ENCODE measurements at places on chromosomes 1 and 21.

DNA sequence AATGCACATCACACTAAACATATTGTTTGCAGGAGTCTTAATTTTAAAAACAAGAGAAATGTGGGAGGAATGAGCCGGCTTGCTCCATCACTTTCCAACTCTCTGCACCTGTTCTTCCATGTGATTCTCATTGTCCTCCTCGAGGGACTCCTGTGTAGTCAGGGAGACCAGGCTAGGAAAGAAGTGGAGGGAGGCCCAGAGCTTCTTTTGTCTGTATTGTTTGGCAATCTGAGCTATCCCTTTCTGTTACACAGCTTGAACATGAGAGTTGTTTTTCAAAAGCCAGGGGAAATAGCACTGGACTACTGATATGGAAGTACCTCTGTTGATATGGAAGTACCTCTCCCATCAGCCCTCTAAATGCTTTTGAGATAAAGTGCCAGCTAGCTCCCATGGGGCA lies 18.8 kb upstream of the LRRC8D start:
- DNase-seq = no peak

DNA sequence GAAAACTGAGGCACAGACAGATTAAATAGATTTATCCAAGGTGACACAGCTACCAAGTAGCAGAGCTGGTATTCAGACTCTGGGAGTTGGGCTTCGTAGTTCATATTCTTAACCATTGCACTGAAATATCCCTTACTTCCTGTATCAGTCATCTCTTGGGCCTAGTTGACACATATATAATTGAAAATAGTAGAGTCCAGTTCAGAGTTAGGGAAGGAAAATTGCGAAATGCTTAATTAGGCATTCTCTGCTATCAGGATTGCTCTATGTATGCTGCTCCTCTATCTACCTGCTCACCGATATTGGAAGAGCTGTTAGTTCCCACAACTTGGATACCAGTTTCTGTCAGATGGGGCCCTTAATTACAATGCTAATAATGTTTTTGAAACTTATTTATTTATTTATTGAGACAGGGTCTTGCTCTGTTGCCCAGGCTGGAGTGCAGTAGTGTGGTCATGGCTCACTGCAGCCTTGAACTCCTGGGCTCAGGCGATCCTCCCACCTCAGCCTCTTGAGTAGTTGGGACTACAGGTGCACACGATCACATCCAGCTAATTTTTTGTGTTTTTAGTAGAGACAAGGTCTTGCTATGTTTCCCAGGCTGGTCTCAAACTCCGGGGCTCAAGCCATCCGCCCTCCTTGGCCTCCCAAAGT lies 8.2 kb downstream of the RCOR3 start:
- DNase-seq = no peak

DNA sequence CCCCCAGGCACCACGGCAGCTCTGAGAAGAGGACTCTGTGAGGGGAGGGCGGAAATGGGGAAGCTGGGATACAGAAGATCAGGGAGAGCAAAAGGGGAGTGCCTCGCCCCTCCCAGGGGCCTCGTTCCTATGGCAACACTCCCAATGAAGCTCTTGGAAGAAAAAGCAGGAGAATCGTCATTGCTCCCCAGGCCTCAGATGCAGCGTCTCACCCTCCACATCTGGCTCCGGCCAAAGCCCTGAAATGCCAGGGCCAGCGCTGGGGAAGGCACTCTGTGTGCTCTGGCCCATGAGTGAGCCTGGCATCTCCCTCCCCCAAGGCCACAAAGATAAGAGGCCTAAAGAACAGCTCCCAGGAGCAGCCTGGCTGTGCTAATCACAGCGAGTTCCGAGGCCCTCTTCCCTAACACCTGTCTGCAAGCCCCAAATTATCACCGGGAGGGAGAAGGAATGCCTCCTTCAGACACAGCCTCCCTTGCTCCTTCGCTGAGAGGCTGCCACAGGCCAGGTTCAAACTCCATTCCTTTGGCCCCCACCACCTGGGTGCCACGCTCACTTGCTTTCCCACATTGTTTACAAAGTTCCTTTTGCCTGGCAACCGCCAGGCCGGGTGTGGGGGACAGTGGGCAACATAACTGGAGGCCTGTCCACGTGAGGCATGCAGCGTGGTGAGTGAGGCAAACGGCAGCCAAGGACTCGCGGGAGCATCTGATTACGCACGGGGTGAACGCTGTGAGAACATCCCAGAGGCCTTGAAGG lies 27.8 kb downstream of the ECE1 start:
- peak; percentile 20 for DNase-seq

GRCh38 chr1:36481771-36482723 lies 666 bp downstream of the CSF3R start:
- no peak for DNase-seq

GRCh38 chr1:168842916-168843315 lies 113.9 kb upstream of the DPT start:
- DNase-seq = no peak

DNA sequence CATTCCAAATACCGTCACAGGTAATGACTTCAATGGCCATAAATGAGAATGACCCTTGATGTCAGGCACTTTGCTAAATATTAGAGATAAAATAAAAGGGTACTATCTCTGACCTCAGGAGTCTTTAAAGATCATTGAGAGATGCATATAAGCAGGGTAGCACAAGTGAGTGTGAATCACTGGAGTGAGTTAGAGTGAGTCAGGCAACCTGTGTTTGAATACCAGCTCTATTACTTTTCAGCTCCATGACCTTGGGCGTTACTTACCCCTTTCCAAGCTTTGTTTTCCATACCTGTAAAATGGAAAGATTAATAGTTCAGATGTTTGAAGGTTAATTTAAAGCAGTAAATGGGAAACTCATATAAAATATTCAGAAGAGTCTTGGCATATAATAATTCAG lies 1058.0 kb upstream of the ADGRL4 start:
- no peak for DNase-seq

DNA sequence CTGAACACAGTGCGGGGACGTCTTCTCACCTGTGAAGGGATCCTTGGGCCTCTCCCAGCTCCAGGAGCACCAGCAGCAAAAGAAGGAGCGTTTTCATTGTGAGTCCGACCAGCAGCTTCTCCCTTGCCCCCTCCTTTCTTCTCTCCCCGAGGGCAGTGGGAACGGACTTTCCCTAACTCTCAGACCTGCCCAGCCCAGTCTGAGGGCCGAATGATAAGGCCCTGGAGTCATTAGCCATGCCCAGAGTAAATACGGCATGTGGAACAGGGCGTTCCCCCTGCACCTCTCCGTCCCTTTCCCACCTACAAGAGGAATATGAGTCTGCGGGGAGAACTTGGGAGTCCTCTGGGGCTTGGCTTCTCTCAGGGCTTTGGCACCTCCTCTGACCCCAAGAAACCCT lies at the start of gene CTSE:
CTSE (minus strand) TSS at position 201 of the 400 bp plus-strand sequence; CDS start at position 97, 104 bp downstream.
- no peak for DNase-seq

DNA sequence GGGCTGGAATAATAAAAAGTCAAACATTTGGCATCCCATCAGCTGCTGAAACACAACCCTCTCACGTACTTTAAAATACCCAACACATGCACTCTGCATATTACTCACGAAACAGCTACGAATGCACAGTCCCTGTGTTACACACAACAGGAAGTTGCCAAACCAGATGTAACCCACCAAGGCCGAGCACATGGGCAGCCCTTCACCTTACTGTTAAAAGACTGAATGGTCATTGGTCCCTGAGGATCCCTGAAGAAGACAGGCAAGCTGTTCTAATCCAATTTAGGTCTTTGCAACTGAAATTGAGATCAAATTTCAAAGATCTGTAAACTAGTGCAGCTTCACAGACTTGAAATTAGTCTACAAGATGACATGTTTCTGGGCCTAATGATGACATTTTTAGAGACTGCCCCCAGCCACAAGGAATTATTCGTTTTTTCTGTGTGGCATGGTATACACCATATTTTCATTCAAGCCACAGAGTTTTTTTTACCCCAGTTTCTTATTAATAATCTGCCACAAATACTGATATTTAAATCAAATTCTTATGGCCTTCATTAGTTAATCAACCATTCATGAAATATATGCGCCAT lies 25.6 kb upstream of the IER5 start:
- peak; percentile 38 for DNase-seq

- no peak for DNase-seq
Measured at GRCh38 chr21:10464975-10465374, 56.4 kb upstream of the TPTE start.

GRCh38 chr1:12772520-12772919 lies 1.0 kb upstream of the PRAMEF12 start:
- no peak for DNase-seq

- no peak for DNase-seq
Measured at GRCh38 chr1:197218857-197219256, 49.2 kb upstream of the CRB1 start.

GRCh38 chr1:177923441-177923840 lies 46.4 kb downstream of the SEC16B start:
- no peak for DNase-seq

Data from Kasumi-1 (cell line).